Activated CD4-positive, alpha-beta memory T cell treated with anti-CD3 and anti-CD28 coated beads for 36 hours (primary cell): ENCODE measurements at places on chromosomes 1 and 21. TPM values are rescaled to one million over a fixed set of nuclear protein-coding genes. Genes with fewer than 3 reads are reported as not detected.

- no peaks in the 10 kb centered on the region for H3K36me3 ChIP-seq
- no peak for DNase-seq
- H3K27me3 ChIP-seq = no peaks in the 10 kb centered on the region
- no peak overlapping the region for H3K27ac ChIP-seq
- H3K4me1 ChIP-seq = no peaks in the 10 kb centered on the region
Measured at GRCh38 chr1:202462342-202463076, 114.0 kb downstream of the PPP1R12B start.

GRCh38 chr1:2229911-2230731 is 2.0 kb downstream of the SKI start:
- peak overlapping the region; percentile 96 for H3K27ac ChIP-seq
- H3K27me3 ChIP-seq = peaks cover 1% of the 10 kb centered on the region

DNA sequence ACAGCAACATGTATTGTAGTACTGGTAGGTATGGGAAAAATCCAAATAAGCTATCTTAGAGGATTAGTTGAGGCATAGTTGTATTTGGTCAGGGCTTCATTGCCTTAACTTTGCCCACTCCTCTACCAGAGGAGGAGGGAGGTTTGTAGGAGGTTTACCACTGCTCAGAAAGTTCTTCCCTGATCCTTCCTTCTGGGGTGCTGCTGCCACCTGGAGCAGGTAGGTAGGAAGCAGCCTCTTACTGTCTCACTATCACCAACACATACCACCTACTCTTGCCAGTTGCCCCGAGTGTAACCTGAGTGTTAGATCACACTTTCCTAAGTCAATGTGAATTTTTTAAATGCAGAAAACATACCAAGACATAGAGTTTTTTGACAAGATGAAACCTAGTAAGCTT is 24.1 kb upstream of the ZSWIM5 start:
- H3K36me3 ChIP-seq = no peaks in the 10 kb centered on the region
- no peak overlapping the region for H3K4me3 ChIP-seq

- H3K27me3 ChIP-seq = peaks cover 18% of the 10 kb centered on the region
- no peak overlapping the region for H3K27ac ChIP-seq
- H3K4me3 ChIP-seq = no peak overlapping the region
- no peaks in the 10 kb centered on the region for H3K36me3 ChIP-seq
- H3K4me1 ChIP-seq = no peaks in the 10 kb centered on the region
Measured at GRCh38 chr21:38254970-38255369, 1.8 kb upstream of the KCNJ15 start.

- no peak for DNase-seq
- peaks cover 2% of the 10 kb centered on the region for H3K4me1 ChIP-seq
- no peak overlapping the region for H3K4me3 ChIP-seq
- H3K27ac ChIP-seq = no peak overlapping the region
- H3K36me3 ChIP-seq = no peaks in the 10 kb centered on the region
Measured at GRCh38 chr1:57620605-57621004, 196.7 kb upstream of the DAB1 start.

GRCh38 chr1:219317762-219318353 is 144.2 kb downstream of the LYPLAL1 start:
- no peak for DNase-seq
- H3K27ac ChIP-seq = no peak overlapping the region
- H3K4me1 ChIP-seq = no peaks in the 10 kb centered on the region
- peaks cover 3% of the 10 kb centered on the region for H3K27me3 ChIP-seq
- H3K36me3 ChIP-seq = no peaks in the 10 kb centered on the region
- H3K4me3 ChIP-seq = no peak overlapping the region

GRCh38 chr1:208533746-208534598 is 289.8 kb upstream of the PLXNA2 start:
- no peak overlapping the region for H3K4me3 ChIP-seq
- no peak overlapping the region for H3K27ac ChIP-seq
- H3K4me1 ChIP-seq = no peaks in the 10 kb centered on the region
- DNase-seq = no peak
- no peaks in the 10 kb centered on the region for H3K36me3 ChIP-seq

DNA sequence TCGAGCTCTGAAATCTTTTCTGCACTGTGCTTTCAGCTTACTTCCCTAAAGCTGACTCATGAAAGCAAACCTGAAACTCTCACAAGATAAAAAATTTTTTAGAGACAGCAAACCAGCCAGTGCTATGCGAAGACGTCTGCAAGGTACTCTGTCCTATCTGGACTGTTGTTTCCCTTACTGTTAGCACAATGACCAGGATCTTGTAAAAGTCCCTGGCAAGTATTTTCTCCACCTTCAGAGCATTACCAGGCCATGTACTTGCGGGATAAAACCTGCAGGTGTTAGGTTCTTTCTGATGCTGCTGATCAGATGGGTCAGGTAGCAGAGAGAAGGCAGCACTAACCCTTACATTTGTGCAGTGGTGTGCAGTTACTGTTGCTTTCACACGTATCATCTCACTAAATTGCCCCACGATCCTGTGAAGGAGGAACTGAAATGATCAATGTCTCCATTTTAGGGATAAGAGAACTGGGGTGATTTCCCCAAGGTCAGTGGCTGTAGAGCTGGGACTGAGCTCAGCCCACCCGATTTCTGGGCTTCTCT is 56.6 kb downstream of the PLXNA2 start:
- peaks cover 8% of the 10 kb centered on the region for H3K27me3 ChIP-seq
- DNase-seq = no peak
- H3K36me3 ChIP-seq = no peaks in the 10 kb centered on the region
- H3K4me1 ChIP-seq = peaks cover 10% of the 10 kb centered on the region
- H3K4me3 ChIP-seq = no peak overlapping the region

- H3K4me3 ChIP-seq = no peak overlapping the region
- no peak for DNase-seq
- peaks cover 5% of the 10 kb centered on the region for H3K27me3 ChIP-seq
- H3K4me1 ChIP-seq = peaks cover 8% of the 10 kb centered on the region
- H3K27ac ChIP-seq = no peak overlapping the region
Measured at GRCh38 chr1:182777386-182777785, 12.2 kb upstream of the NPL start.

GRCh38 chr1:101235696-101236515 is 913 bp upstream of the S1PR1 start:
- peaks cover 77% of the 10 kb centered on the region for H3K36me3 ChIP-seq
- H3K4me1 ChIP-seq = peaks cover 46% of the 10 kb centered on the region
- H3K27me3 ChIP-seq = peaks cover 2% of the 10 kb centered on the region

DNA sequence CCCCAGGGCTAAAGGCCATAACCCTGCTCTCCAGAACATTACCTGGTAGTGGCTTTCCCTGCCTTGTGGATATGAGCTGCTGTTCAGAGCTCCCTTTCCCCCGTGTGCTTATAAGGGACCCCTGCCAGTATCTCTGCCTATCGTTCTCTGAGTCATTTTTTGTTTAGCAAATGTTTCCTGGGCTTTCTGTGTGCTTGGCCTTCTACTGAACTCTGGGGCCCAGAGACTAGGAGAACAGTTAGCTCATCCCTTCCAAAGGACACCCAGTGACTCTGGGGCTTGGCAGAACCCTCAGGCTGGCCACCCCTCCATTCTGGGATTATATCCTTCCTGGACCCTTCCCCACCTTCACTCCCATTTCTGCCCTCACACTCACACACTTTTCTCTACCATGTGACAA is 80.8 kb upstream of the POU3F1 start:
- no peak for DNase-seq
- H3K27me3 ChIP-seq = peaks cover 11% of the 10 kb centered on the region
- no peak overlapping the region for H3K4me3 ChIP-seq
- no peaks in the 10 kb centered on the region for H3K36me3 ChIP-seq

DNA sequence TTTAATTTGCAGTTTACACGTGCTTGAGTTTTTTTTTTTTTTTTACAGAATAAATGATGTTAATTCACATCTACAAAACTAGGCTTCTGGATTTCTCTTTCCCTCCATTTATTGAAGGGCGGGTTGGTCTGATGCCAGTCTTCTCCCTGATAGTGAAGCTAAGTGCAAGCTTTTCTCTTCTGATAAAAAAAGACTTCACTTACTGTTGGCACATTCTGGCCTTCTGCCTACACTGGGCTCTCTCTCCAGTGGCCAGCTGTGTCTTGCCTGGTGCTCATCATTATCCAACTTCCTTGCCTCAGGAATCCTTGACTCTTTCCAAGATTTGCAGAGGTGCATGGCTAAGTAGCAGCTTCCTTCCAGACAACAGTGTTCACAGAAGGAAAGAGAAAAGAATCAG is 7.6 kb upstream of the RAP1A start:
- no peak overlapping the region for H3K4me3 ChIP-seq
- peaks cover 18% of the 10 kb centered on the region for H3K4me1 ChIP-seq
- H3K36me3 ChIP-seq = peaks cover under 1% of the 10 kb centered on the region
- DNase-seq = no peak
- no peaks in the 10 kb centered on the region for H3K27me3 ChIP-seq
- H3K27ac ChIP-seq = no peak overlapping the region

DNA sequence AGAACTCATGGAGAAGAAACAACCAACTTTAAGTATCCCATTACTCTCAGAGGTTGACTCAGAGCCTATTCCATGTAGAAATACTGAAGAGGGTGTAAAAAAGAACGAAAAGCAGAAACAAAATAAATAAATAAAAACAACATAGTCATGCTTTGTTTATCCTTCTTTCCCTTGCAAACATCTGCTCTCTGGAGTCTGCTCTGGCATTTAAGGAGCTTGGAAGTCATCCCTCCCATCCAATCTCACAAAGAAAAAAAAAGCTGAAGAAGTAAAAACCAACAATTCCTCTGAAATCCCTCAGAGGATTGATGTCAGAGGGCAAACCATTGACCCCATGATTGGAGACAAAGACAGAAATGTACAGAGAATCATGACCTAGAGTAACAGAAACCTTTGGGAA is 302.6 kb upstream of the GREM2 start:
- no peak overlapping the region for H3K4me3 ChIP-seq
- no peaks in the 10 kb centered on the region for H3K36me3 ChIP-seq
- no peak overlapping the region for H3K27ac ChIP-seq
- no peaks in the 10 kb centered on the region for H3K27me3 ChIP-seq

DNA sequence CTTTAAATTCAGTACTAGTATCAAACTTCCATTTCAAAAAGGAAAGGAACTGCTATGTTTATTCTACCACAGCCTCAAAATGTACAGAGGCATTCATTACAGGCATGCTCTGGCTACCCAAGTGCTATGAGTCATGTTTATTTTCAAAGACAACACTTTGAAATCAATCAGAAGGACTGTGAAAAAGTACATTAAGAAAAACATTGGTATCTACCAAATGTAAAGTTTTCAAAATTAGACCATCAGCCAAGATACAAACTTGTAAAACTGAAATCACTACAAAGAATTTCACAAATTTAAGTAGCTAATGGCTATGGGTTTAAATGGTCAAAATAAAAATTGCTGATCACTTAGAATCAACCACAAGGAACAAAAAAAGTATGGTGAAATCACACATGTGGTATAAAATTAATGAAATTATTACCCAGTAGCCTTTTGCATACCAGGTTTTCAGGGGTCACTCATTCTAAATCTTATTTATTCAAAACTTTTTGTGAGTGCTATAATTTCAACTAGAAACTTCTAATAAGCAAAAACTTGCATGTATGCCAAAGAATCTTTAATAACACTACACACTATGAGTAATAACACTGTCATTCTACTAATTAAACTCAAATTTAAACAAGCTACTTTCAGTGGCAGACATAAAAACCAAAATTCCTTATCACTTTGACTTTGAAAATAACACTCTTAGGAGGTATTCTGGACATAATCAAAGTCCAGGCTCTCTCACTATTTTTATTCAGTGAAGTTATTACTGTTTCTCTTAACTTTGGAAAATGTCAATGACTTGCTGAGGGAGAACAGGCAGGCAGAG is 49.2 kb downstream of the ENAH start:
- no peaks in the 10 kb centered on the region for H3K4me1 ChIP-seq
- H3K36me3 ChIP-seq = no peaks in the 10 kb centered on the region
- DNase-seq = no peak
- no peak overlapping the region for H3K4me3 ChIP-seq

DNA sequence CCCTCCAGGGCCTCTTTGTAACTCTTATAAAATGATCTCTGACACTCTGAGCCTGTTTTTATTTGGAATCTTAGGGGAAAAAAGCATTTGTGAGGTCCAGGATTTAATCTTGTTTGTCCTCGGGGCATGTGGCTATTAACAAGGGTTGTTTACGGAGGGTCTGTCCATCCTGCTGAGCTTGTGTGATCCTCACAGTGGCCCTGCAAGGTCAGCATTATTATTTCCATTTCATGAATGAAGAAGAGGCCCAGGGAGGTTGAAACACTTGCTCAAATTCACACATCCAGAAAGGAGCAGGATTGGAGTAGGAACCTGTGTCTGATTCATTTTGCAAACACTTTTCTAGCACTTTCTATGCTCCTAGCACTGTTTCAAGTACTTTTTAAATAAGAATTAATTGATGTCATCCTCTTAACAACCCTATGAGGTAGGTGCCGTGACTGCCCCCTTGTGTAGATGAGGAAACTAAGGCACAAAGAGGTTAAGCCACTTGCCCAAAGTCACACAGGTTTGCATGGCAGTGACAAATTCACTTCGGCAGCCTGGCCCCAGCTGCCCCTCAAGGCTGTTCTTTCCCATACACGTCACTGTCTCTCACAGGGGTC is 178.9 kb downstream of the MIS18A start:
- no peak for DNase-seq
- no peaks in the 10 kb centered on the region for H3K36me3 ChIP-seq
- H3K4me1 ChIP-seq = no peaks in the 10 kb centered on the region
- no peak overlapping the region for H3K27ac ChIP-seq

GRCh38 chr21:35953597-35953996 is 106.7 kb downstream of the SETD4 start:
- H3K4me3 ChIP-seq = no peak overlapping the region
- H3K27me3 ChIP-seq = peaks cover 8% of the 10 kb centered on the region
- no peaks in the 10 kb centered on the region for H3K36me3 ChIP-seq

The RXFP4 gene
- total RNA-seq = not detected

The C1QA gene
- not detected for total RNA-seq

The OR1C1 gene
- total RNA-seq = not detected
